Stomach (tissue), 19 donors: ENCODE measurements at places on chromosomes 2 and 18.

GRCh38 chr2:8487461-8487932 is 194.4 kb upstream of the ID2 start:
- H3K4me3 ChIP-seq: no peak overlapping the region
- no peaks in the 10 kb centered on the region for H3K36me3 ChIP-seq
- H3K27me3 ChIP-seq: no peaks in the 10 kb centered on the region
- no peak overlapping the region for H3K27ac ChIP-seq
- DNase-seq: no peak

DNA sequence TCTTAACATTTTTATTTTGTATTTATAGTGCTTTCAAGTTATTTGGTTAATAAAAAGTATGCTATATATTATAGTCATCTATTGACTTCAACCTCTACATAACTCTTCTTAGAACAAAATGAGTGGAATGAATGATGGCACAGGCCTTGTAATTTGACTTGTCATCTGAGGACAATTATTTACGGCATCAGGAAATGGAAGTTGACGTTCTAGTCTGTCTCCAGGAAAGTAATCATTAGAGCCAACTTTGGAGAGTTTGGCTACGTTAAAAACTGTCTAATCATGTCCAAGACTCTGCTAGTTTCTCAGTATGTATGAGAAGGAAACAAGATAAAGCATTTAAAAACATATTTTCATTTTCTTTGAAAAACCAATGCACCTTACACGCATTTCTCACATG is 353.6 kb downstream of the ARHGAP15 start:
- H3K4me1 ChIP-seq: no peaks in the 10 kb centered on the region
- no peaks in the 10 kb centered on the region for H3K27me3 ChIP-seq

- H3K4me3 ChIP-seq: no peak overlapping the region
- DNase-seq: no peak
- no peaks in the 10 kb centered on the region for H3K27me3 ChIP-seq
- H3K27ac ChIP-seq: no peak overlapping the region
These were observed 23.8 kb upstream of the DNER start for GRCh38 chr2:229738024-229738625.

DNA sequence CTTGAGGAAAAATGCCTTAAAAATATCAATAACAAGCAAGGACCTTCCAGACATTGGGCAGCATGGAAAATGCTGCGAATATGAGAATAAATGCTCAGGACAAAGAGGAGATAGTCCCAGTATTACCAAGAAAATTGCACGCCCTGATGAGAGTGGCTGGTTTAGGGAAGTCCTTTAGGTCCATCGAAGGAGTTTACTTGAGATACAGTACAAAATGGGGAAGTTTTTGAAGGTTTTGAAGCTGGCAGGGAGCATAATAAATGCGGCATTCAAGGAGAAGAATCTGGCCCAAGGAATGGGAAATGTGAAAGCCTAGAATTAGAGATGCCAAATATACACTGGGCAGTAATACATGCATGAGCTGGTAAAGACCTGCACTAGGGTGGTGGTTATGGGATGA is 90.2 kb upstream of the SPATS2L start:
- no peak overlapping the region for H3K4me3 ChIP-seq
- H3K36me3 ChIP-seq: no peaks in the 10 kb centered on the region
- H3K4me1 ChIP-seq: no peaks in the 10 kb centered on the region
- H3K27me3 ChIP-seq: no peaks in the 10 kb centered on the region
- no peak for DNase-seq
- no peak overlapping the region for H3K27ac ChIP-seq
